ENCODE measurements at places on chromosomes 5 and 9. TPM values are rescaled to one million over a fixed set of nuclear protein-coding genes. Genes with fewer than 3 reads are reported as not detected.
A peak's percentile ranks its signal among the peaks of the same experiment; 100 is the strongest.

DNA sequence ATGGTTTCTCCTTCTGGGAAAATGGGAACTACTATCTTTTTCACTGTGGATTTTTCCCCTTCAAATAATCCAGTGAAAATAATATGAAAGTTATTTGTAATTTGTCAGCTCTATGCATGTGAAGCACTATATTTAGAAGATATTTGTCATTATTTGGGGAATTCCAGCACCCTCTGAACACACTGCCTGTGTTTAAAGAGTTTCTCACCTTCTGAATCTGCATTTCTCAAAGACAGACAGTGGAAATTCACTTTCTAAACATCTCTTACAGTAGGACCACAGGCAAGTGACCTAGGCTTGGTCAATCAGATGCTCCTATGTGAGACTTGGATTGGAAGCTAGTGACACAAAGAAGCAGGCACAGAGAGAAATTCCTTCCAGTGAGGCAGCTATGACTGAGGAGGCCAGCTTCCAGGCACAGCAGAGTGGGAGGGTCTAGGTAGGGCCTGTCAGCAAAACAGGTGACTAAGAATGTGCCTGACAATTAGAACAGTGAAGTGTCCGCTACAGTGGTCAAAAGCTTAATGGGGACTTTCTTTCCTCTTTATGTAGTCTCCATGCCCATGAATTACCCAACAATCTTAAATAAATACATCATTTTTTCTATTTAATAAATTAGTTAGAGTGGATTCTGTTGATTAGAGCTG is 167.2 kb downstream of the HMHB1 start:
- DNase-seq: no peak

DNA sequence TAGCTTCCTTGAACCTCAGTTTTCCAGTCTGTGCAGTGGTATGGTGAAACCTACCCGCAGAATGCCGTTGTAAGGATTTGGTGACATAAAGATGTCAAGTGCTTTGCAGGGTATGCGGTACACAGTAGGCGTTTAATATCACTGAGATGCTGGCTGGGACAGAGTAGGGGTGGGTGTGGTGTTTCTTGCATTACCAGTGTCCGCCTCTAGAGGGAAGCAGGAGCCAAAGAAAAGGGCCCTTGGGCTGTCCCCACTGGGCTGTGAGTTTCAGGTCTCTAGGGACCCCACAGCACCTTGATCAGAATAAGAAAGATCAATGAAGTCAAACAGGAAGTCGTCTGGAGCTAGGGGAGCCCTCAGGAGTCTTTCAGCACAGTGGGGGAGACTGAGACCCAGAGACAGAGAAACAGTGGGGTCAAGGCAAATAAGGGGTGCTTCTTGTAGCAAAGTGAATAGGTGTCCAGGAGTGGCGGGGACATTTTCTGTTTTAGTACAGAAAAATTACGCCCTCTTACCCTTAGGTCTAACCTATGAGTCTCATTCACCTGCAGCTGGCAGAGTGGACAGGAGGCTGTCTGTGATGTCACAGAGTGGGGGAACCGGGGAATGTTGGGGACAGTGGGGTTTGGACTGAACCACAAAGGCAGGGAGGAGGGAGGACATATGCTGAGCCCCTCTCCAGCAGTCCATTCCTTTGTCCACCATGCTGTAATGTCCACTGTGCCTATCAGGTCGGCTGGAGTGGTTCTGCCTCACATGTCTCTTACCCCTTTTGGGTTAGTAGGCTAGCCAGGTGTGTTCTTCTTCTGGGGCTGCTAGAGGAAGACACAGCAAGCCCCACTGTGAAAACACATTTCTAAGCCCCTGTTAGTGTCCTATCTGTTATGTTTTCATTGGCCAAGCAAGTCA is 4.7 kb upstream of the TEX53 start:
- no peak for DNase-seq

GRCh38 chr5:11396917-11397316 is 507.3 kb downstream of the CTNND2 start:
- no peak for DNase-seq

DNA sequence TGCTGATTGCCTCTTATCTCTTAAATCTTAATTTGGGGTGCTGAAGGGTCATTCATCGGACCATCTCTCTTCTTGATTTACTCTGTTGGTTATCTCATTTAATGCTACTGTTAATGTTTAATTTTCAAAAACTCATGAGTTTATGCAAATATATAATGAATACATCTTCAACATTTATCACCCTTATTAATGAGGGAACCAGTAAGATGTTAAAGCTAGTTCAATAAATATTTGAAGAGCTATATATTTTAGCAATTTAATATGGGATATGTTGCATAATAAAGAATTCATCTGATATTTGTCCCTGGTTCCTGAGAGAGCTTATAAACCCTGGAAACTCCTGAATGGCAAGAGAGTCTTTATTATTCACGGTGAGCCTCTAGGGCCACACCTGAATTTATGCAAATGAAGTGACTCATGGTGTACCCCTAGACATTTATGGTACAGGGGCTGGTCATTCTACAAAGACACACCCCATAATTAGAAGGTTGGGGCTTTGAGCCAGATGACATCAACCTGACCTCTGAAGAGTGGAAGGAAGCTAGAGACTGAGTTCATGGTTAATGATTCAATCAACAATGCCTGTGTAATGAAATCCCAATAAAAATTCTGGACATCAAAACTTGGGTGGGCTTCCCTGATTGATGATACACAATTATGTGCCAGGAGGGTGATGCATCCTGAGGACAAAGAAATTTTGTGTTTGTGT is 339.5 kb upstream of the ZNF608 start:
- no peak for DNase-seq

- peak; percentile 77 for DNase-seq
Measured at GRCh38 chr9:95197692-95198271, 119.7 kb downstream of the FANCC start.

- DNase-seq: no peak
Measured at GRCh38 chr9:720239-720881, 121.1 kb upstream of the DMRT1 start.

DNA sequence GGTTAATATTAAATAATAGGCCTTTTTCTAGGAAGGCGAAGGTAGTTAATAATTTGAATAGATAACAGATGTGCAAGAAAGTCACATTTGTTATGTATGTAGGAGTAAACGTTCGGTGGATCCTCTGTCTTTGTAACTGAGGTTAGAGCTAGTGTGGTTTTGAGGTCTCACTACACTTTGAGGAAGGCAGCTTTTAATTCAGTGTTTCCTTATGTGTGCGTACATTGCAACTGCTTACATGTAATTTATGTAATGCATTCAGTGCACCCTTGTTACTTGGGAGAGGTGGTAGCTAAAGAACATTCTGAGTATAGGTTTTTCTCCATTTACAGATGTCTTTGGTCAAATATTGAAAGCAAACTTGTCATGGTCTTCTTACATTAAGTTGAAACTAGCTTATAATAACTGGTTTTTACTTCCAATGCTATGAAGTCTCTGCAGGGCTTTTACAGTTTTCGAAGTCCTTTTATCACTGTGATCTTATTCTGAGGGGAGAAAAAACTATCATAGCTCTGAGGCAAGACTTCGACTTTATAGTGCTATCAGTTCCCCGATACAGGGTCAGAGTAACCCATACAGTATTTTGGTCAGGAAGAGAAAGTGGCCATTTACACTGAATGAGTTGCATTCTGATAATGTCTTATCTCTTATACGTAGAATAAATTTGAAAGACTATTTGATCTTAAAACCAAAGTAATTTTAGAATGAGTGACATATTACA is 45.7 kb downstream of the TGFBR1 start:
- DNase-seq: no peak

DNA sequence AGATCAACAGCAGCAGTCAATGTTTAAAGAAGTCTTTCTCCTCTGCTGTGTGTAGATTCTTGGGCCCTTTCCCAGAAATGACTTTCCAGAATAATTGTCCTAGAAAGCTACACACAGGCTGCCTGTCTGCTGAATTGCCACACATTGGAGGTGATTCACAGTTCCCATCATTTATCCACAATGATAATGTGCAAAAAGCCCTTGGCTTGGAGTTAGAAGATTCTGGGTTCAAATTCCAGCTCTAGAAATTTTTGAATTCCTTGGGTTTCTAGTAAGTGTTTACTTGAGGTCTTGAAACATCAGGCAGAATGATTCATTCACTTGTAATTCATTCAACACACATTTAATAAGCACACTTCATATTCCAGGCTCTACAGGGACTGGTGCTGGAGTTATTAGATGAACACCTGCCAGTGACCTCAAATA is 28.6 kb upstream of the EPB41L4B start:
- no peak for DNase-seq

- DNase-seq: no peak
Measured at GRCh38 chr5:146889169-146889568, 10.6 kb upstream of the PPP2R2B start.

DNA sequence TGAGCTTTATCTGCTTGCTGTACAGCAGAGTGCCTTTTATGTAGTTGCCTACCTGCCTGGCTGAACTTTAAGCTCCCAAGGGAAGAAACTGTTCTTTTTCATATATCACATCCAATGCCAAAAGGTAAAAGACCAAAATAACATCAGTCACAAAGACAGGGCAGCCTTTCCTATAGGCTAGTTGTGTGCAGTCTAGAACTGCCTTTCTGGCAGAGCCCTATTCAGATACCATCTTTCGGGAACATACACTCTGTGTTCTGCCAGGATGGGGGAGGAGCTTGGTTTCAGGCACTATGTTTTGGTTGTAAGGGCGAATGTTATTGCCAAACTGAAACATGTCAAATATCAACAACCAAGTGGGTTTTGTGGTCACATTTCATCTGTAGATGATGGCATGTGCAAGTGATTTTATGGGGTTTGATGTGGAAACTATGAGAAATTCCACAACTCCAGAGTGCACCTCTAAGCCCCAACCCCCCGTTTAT is 314.5 kb downstream of the ADGRV1 start:
- DNase-seq: no peak

DNA sequence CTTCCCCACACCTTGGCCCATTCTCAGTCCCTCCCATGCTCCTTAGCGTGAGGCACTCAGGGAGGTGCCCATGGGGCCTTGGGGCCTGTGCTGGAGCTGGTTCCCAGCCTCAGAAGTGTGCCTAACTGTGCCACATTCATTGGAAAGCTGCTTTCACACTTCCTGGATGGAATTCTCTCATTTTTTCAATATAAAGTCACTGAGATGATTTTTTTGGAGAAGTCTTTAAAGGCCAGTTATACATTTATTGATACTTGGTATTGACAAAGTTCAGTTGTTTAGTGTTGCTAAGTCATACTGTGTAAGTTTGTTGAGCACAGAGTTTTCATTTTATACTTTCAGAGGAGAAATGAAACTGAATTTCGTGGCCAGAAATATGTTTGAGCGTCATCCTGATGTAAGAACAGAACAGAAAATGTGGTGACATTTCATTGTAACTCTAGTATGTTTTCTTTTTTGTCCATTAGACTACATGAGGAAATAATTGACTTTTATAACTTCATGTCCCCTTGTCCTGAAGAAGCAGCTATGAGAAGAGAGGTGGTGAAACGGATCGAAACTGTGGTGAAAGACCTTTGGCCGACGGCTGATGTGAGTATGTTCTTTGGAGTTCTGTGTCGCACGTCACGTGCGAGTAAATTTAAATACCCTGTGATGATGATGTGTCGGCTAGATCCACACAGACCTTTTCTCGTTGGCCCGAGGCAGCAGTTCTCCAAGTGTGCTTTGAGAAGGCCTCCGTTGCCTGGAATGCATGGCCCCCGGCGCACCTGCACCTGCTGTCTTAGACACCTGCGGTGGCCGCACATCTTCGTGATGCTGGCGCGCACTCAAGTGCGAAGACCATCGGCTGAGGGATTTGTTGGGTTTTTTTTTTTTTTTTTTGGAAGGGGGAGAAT is 24.1 kb downstream of the TENT4A start:
- no peak for DNase-seq

DNA sequence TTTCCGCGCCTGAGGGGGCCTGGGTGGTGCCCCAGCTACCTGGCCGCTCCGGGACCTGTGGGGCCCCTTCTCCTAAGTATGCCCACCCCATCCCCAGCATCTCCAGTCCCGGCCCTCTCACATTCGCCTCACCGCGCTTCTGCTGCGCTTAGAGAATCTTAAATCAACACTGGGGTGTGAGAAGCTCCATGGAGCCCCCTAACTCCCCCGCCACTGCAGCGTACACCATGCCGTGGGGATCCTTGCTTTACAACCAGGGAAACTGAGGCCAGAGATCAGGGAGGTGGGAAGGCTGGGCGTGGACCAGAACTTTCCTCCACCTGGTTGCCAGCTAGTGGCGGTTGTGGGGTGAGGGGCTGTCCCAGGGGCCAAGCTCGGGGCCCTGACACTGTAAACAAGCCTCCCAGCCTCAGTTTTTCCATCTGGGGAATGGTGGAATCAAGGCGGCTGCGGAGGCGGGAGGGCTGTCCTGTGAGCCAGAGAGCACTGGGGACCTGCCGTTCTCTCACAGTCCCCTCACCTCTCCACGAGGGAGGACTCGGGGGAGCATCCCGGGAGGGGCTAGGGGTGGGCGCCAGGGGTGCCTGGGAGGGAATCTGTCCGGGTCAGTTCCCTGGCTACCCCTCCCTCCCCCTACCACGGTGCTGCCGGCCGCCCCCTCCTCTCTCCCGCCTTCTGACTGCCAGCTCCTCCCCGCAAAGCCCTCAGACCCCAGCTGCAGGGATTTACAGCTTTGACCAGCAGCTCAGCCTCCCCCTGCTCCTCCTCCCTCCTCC is 161.2 kb downstream of the C9orf50 start:
- peak; percentile 73 for DNase-seq

GRCh38 chr5:138366632-138367382 is 14.3 kb downstream of the KDM3B start:
- DNase-seq: no peak

DNA sequence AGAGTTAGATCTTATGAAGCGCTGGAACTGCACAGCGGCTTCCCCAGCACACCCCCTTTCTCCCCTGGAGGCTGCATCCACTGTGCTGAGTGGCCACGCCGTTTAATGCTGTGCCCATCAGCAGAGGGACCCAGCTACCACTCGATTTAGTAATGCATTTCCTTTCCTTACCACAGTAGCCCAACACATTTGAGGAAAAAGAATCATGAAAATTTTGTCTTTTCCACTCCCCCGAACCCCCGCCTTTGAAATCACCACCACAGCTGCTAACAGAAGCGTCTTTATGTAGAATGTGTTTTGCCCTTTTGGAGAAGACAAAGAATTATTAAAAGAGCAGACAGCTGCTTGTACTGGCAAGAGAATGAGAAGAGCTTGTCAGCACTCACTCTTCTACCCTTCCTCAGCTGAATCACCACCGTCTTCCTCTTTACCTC is 73.2 kb downstream of the ACER2 start:
- DNase-seq: no peak

Gene IGFBPL1
- 4.8 TPM for total RNA-seq

Gene PCDHB11
- 7.1 TPM for total RNA-seq

Gene GPRIN1
- not detected for total RNA-seq

Gene SVEP1
- total RNA-seq: 41.8 TPM

Gene SLC34A1
- total RNA-seq: not detected

Gene RNF20
- total RNA-seq: 47.7 TPM

Gene SLC25A48
- total RNA-seq: not detected

Gene GNA14
- total RNA-seq: 3.5 TPM

Gene PDE6A
- not detected for total RNA-seq

Gene TRMO
- 24.8 TPM for total RNA-seq
